ENCODE measurements at places on chromosomes 12 and 14. TPM values are rescaled to one million over a fixed set of nuclear protein-coding genes. Genes with fewer than 3 reads are reported as not detected.

PIP4P1 gene
- total RNA-seq = 32.4 TPM

AQP6 gene
- total RNA-seq = not detected

KRT85 gene
- total RNA-seq = not detected

MLF2 gene
- total RNA-seq = 254 TPM

GRCh38 chr12:74741112-74741511 is 203.5 kb downstream of the ATXN7L3B start:
- H3K4me1 ChIP-seq = no peaks in the 10 kb centered on the region
- H3K27me3 ChIP-seq = no peaks in the 10 kb centered on the region
- DNase-seq = no peak
- H3K27ac ChIP-seq = no peak overlapping the region
- H3K36me3 ChIP-seq = no peaks in the 10 kb centered on the region
- no peak overlapping the region for H3K4me3 ChIP-seq

DIO2 gene
- not detected for total RNA-seq

- peaks cover 4% of the 10 kb centered on the region for H3K36me3 ChIP-seq
- no peaks in the 10 kb centered on the region for H3K27me3 ChIP-seq
- DNase-seq = no peak
- no peak overlapping the region for H3K27ac ChIP-seq
These were observed 262.7 kb downstream of the SYT1 start for GRCh38 chr12:79127271-79127751.

LTBP2 gene
- total RNA-seq = 0.57 TPM

CCNK gene
- total RNA-seq = 88.2 TPM

- no peaks in the 10 kb centered on the region for H3K36me3 ChIP-seq
- no peaks in the 10 kb centered on the region for H3K27me3 ChIP-seq
- peak; percentile 48 for DNase-seq
- H3K4me1 ChIP-seq = peaks cover 11% of the 10 kb centered on the region
These were observed 11.9 kb downstream of the CFAP54 start for GRCh38 chr12:96501133-96501761.

DNA sequence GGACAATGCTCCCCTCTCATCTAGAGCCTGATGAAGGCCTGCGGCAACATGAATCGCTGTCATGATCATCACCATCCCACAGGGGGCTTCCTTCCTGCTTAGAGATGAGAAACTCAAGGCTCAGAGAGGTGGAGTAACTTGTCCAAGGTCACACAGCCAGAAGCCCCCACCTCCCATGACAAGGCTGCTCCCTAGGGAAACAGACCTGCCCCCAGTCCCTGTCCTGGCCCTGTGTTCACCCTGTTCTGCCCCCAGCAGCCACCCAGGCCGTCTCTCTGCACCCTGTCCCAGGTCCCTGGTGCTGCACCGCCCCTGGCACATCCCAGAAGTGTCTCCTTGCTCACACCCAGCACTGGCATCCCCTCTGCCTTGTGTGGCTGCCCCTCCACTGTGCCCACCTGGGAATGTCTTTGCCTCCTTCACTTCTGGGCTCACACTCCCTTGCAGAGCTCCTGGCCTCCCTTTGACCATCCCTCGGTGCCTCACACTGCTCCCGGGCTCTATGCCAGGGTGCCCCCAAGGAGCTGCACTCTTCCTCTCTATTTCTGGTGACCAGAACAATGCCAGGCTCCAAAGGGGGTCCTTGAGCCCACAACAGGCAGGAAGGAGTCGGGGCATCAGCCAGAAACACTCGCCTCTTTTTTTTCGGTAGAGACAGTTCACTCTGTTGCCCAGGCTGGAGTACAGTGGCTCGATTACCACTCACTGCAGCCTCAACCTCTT is 70.5 kb downstream of the BCL11B start:
- peak overlapping the region; percentile 48 for H3K27ac ChIP-seq
- peaks cover 54% of the 10 kb centered on the region for H3K36me3 ChIP-seq
- no peaks in the 10 kb centered on the region for H3K27me3 ChIP-seq
- H3K4me3 ChIP-seq = no peak overlapping the region
- DNase-seq = peak; percentile 55

GRCh38 chr12:5864972-5865371 is 80.1 kb downstream of the ANO2 start:
- H3K36me3 ChIP-seq = no peaks in the 10 kb centered on the region
- DNase-seq = no peak
- no peaks in the 10 kb centered on the region for H3K4me1 ChIP-seq
- peaks cover 9% of the 10 kb centered on the region for H3K27me3 ChIP-seq

OR6C2 gene
- not detected for total RNA-seq

DNA sequence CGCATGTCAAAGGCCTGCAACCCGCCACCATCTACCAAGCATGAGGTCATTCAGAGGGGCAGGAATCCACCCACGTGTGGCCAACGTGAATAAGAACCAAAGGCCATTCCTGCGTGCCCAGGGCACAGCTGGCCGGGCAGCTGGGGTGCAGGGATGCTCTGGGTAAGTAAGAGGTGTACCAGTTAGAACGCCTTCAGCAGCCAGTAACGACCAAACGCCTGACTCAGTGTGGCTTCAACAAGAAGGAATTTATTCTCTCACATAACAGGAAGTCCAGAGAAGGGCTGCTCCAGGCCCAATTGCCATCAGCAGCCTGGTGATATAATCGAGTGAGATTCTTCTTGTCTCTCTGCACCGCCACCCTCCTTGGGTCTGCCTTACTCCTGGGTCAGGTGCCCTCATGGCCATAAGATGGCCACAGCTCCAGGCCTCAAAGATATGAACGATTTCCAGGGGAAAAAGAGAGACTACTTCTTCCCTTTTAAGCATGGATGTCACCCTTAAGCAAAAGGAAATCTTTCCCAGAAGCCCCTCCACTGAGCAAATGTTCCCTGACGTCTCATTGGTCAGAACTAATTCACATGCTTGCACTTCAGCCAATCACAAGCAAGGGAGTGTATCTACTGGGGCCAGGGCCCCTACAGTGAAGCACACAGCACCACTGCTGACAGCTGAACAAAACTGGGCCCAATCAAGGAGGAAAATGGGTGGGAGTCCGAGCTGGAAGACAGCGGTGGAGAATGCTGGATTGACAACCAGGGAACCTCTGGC is 7.3 kb downstream of the TTC7B start:
- no peak overlapping the region for H3K4me3 ChIP-seq
- no peaks in the 10 kb centered on the region for H3K27me3 ChIP-seq
- no peak for DNase-seq
- no peaks in the 10 kb centered on the region for H3K36me3 ChIP-seq
- H3K4me1 ChIP-seq = no peaks in the 10 kb centered on the region
- no peak overlapping the region for H3K27ac ChIP-seq

DNA sequence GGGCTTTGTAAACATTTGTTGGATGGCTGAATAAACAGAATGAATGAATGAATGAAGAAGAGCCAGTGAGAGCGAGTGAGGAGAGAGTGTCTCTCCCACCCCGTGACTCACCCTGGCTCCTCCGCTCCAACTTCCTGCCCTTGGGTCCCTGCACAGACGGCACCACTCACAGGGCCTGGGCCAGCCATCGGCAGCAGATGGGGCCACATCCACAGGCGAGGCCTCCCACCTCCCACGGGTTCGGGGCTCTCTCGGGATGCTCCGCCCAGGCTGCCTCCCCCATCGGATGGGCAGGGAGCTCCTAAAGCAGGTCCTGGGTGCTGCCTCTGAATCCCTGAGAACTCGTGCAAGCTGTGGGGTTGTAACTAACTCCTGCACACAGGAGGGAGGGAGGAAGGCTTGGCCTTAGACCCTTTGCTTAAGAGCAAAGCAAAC is 41.3 kb downstream of the CCNK start:
- peaks cover 11% of the 10 kb centered on the region for H3K4me1 ChIP-seq
- peak; percentile 24 for DNase-seq
- H3K36me3 ChIP-seq = no peaks in the 10 kb centered on the region
- no peak overlapping the region for H3K27ac ChIP-seq
- no peak overlapping the region for H3K4me3 ChIP-seq
- H3K27me3 ChIP-seq = no peaks in the 10 kb centered on the region

DNA sequence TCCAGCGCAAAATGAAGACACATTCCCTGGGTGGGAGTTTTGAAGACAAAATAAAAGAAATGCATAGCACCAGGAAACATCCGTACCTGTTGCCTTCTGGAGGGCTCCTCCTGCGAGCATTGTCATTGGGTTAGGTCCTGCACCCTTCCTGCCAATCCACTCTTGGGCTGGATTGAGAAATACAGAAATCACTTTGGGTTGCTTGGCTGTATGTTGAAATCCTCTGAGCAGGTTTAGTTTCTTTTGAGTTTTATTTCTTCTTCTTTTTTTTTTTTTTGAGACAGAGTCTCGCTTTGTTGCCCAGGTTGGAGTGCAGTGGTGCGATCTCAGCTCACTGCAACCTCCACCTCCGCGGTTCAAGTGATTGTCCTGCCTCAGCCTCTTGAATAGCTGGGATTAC is 67.6 kb downstream of the ARF6 start:
- H3K27me3 ChIP-seq = no peaks in the 10 kb centered on the region
- no peaks in the 10 kb centered on the region for H3K4me1 ChIP-seq

- no peak overlapping the region for H3K4me3 ChIP-seq
- H3K36me3 ChIP-seq = peaks cover 86% of the 10 kb centered on the region
- H3K4me1 ChIP-seq = no peaks in the 10 kb centered on the region
- H3K27ac ChIP-seq = no peak overlapping the region
- no peaks in the 10 kb centered on the region for H3K27me3 ChIP-seq
These were observed 16.7 kb downstream of the P2RX2 start for GRCh38 chr12:132635076-132635955.

- no peak overlapping the region for H3K4me3 ChIP-seq
- DNase-seq = no peak
- peak overlapping the region; percentile 67 for H3K27ac ChIP-seq
- no peaks in the 10 kb centered on the region for H3K27me3 ChIP-seq
- H3K36me3 ChIP-seq = no peaks in the 10 kb centered on the region
These were observed 84.9 kb downstream of the SLC25A21 start for GRCh38 chr14:37087520-37087919.

DNA sequence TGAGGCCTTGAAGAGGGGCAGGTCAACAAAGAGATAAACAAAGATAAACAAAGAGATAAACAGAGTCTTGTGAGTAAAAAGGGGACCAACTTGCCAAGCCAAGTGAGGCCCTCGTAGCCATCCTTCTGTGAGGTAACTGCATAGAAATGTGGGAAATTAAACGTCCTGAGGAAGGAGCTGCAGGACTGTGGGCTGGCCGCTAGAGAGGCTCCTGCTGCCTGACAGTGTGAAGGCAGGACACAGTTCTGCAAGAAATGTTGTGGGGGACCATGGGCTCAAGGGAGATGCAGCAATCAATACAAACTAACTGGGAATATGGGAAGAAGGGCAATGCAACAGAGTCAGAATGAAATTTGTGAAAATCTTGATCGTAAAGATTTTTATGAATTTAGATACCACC is 91.9 kb downstream of the SLC8A3 start:
- H3K27me3 ChIP-seq = peaks cover 62% of the 10 kb centered on the region
- no peaks in the 10 kb centered on the region for H3K36me3 ChIP-seq
- H3K4me1 ChIP-seq = no peaks in the 10 kb centered on the region
- no peak overlapping the region for H3K4me3 ChIP-seq

DNA sequence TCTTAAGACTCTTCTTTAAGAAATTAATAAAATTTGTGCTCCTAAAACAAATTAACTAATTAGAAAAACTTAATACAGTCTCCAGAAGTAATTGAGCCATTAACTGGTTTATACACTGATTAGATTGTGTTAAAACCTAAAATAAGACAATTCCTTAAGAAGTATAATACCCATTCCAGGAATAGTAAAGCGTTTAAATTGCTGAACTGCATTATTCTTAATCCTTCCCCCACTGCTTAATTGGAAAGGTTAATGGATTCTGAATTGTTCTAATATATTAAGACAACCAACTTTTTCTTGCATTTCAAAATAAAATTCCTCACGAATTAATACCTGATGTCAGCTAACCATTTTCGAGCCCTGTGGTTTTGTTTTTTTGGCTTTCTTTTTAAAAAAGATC is 128.4 kb downstream of the KICS2 start:
- no peak for DNase-seq
- no peak overlapping the region for H3K4me3 ChIP-seq
- H3K36me3 ChIP-seq = no peaks in the 10 kb centered on the region
- peaks cover 53% of the 10 kb centered on the region for H3K4me1 ChIP-seq

DNA sequence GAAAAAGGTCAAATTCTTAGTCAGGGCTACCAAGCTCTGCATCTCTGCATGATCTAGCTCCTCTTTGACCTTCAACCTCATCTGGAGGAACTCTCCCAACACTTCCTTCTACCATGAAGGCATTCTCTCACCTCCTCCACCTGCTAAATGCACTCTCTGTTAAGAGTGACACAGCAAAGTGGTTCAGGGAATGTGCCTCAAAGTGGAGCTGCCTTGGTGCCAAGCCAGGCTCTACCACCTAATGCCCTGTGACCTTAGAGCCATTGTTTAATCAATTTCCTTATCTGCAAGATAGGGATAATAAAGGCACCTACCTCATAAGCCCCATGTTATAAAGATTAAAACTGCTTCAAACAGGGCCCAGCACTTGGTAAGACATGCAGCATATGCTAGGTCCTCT is 236.7 kb downstream of the ANO2 start:
- H3K27me3 ChIP-seq = peaks cover 19% of the 10 kb centered on the region
- H3K4me3 ChIP-seq = no peak overlapping the region
- no peaks in the 10 kb centered on the region for H3K36me3 ChIP-seq
- no peaks in the 10 kb centered on the region for H3K4me1 ChIP-seq

DNA sequence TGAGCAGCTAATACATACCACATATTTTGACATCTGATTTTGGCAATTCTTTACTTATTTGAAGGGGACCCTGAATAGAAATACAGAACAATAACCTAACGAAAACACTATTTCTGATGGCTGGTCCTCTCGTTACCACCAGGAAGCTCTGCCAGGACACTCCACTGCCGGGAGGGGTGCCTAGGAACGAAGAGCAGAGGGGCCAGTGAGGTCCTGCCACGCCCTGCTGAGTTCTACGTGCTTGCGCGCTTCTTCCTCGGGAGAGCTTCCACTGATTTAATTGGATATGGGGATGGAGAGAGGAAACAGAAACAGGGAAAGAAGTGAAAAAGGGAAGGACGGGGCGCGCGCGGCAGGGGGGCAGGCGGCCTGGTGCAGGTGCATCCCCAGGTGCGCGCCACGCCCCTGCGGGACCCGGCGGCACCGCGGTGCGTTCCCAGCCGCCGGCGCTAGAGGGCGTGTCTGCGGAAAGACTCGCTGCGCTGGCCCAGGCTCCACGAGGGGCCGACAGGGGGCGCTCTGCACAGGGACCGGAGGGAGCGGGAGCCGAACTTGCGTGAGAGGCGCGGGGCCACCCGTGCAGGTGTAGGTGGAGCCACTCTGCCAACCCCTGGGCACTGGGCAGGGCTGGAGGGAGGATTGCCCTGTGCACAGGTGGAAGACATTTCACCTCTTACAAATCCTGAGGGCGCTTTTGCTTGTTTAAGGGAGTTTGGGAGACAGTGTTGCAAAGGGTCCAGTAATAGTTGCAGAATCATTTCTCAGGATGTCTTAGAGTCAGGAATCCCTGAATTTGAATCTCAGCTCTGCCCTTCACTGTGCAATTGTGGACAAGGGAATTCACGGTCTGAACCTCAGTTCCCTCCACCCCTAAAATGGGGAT is 986.3 kb upstream of the TMEM132C start:
- no peaks in the 10 kb centered on the region for H3K27me3 ChIP-seq
- H3K4me3 ChIP-seq = no peak overlapping the region
- no peaks in the 10 kb centered on the region for H3K36me3 ChIP-seq
- H3K27ac ChIP-seq = peak overlapping the region; percentile 10
- no peak for DNase-seq

- peak overlapping the region; percentile 63 for H3K4me3 ChIP-seq
- peak; percentile 99 for DNase-seq
- H3K27me3 ChIP-seq = no peaks in the 10 kb centered on the region
- H3K27ac ChIP-seq = peak overlapping the region; percentile 100
- peaks cover 24% of the 10 kb centered on the region for H3K36me3 ChIP-seq
These were observed 1.1 kb upstream of the NAB2 start for GRCh38 chr12:57087691-57088353.
